Ascending aorta (tissue), 2 donors: ENCODE measurements at places on chromosomes 3 and 15. TPM values are rescaled to one million over a fixed set of nuclear protein-coding genes. Genes with fewer than 3 reads are reported as not detected.
A peak's percentile ranks its signal among the peaks of the same experiment; 100 is the strongest.

The B4GALT4 gene
- 6.4 TPM for total RNA-seq

The DLL4 gene
- 30.2 TPM for total RNA-seq

DNA sequence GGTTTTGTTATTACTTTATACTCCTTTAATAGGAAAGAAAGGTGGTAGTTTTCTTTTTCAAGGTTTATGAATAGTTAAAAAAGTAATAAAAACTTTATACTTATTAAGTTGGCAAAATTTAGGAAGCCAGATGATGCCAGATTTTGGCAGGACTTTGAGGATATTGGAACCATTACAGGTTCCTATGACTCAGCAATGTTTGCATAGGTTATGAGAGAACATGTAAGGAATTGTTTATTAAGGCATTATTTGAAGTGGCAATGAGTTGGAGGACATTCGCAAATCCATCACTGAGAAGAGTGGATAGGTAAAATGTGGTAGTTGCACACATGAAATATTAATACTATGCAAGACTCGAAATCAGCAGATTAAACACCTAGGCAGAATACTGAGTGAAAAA lies 29.9 kb downstream of the CDAN1 start:
- DNase-seq = peak; percentile 40

The COPG1 gene
- 224 TPM for total RNA-seq

The FBXO40 gene
- not detected for total RNA-seq

- no peak for DNase-seq
Observed at GRCh38 chr3:12336099-12336498, 47.2 kb downstream of the PPARG start.

DNA sequence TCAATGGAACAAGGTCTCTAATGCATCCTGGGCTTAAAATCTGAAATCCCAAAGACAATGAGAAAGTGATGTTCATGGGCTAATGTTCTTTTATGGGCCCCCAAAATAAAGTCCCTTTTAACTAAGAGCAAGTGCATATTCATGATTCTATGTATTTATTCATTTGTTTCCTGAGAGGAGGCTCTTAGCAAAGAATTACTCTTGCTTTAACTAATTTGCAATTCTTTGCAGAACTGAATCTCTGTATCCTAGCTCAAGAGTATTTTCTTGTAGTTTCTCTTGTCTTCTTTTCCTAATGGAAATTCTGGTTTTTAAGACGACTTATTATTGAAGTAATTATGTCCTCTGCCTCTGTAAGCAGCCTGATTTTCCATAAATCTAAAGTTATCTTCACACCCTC lies 202.2 kb upstream of the TP63 start:
- no peak for DNase-seq

GRCh38 chr3:174596447-174596982 lies 262.6 kb upstream of the NAALADL2 start:
- no peak for DNase-seq

GRCh38 chr15:76282465-76282864 lies 28.8 kb downstream of the ETFA start:
- no peak for DNase-seq

The TNFAIP8L3 gene
- total RNA-seq = 2.6 TPM

The AADAC gene
- 1.2 TPM for total RNA-seq

GRCh38 chr3:193030276-193030675 lies 112.6 kb upstream of the MB21D2 start:
- no peak for DNase-seq

GRCh38 chr3:131218196-131218595 lies 163.4 kb upstream of the NUDT16 start:
- DNase-seq = no peak

The SI gene
- not detected for total RNA-seq

DNA sequence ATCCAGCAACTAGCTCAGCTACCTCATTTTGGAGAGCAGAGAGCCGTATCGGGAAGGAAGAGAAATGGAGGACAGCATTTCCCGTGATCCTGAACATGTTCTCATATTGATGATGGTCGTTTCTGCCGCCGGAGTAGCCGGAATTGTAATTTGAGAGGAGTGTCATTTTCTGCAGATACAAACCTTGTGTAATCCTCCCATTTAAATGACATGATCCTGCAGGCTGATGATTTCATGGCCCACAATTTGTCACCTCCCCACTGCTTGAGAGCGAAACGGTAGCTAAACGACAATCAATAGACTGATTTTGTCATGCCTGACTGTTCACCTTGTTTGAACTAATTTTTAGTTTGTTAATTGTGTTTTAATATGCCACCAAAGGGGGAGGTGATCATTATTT lies 126.5 kb upstream of the CNTN6 start:
- no peak for DNase-seq
